ENCODE measurements at places on chromosomes 3 and 15.

- H3K36me3 ChIP-seq = peaks cover 68% of the 10 kb centered on the region
- no peak overlapping the region for H3K4me3 ChIP-seq
- H3K27me3 ChIP-seq = no peaks in the 10 kb centered on the region
- H3K27ac ChIP-seq = no peak overlapping the region
- H3K4me1 ChIP-seq = no peaks in the 10 kb centered on the region
These were observed 22.3 kb downstream of the MLH1 start for GRCh38 chr3:37015642-37016041.

DNA sequence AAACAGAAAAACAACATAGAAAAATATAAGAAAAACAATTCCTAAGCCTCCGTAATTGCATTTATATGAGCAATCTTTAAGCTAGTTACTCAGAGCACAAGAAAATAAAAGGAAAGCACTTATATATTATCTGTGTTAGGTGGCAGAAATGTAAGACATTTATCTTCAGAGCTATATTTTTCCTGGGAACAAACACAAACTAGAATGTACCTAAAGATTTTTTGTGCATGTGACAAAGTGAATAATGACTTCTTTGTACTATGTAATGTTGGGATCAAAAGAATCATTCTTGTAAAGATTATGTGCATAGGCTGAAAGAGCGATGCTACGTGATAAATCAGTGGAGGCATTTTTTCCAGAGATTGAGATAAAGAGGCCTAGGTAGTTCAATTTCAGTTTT is 111.3 kb upstream of the GMNC start:
- no peaks in the 10 kb centered on the region for H3K27me3 ChIP-seq
- no peak for DNase-seq
- H3K27ac ChIP-seq = no peak overlapping the region
- no peaks in the 10 kb centered on the region for H3K36me3 ChIP-seq

DNA sequence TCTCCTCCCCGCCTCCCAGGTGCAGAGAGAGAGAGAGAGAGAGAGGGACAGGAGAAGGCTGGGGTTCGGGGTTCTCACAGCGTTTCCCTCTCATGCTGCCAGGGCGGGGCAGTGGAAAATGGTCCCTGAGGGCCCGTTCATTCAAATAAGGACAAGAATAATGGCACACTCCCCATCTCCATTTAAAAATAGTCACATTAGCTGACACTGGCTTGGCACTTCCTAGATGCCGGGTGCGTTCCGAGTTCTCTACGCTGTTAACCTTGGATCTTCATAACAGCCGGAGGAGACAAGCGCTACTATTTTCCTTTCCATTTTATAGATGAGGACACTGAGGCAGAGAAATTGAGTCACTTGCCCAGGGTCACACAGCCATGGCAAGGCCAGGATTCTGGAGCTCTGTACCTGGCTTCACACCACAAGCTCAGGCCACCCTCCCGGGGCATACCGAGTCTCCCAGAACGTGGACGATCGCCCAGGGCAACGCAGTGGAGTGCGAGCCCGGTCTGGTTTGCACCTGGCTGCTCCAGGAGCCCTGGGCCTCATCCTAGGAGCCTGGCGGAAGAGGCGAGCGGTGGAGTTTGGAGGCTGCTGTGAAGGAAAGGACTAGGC is 608 bp upstream of the SLC6A6 start:
- peaks cover 43% of the 10 kb centered on the region for H3K4me1 ChIP-seq
- DNase-seq = no peak
- H3K36me3 ChIP-seq = peaks cover 24% of the 10 kb centered on the region
- H3K4me3 ChIP-seq = peak overlapping the region; percentile 93
- no peaks in the 10 kb centered on the region for H3K27me3 ChIP-seq

GRCh38 chr15:71295603-71296314 is 180.5 kb downstream of the THSD4 start:
- peaks cover 13% of the 10 kb centered on the region for H3K27me3 ChIP-seq
- H3K27ac ChIP-seq = no peak overlapping the region
- H3K4me1 ChIP-seq = no peaks in the 10 kb centered on the region
- DNase-seq = no peak
- H3K36me3 ChIP-seq = no peaks in the 10 kb centered on the region
- H3K4me3 ChIP-seq = no peak overlapping the region

GRCh38 chr15:88710027-88710715 is 71.4 kb downstream of the ISG20 start:
- H3K4me3 ChIP-seq = no peak overlapping the region
- H3K27ac ChIP-seq = no peak overlapping the region
- peaks cover 12% of the 10 kb centered on the region for H3K4me1 ChIP-seq
- peaks cover 35% of the 10 kb centered on the region for H3K27me3 ChIP-seq
- DNase-seq = no peak

GRCh38 chr15:58114812-58115211 is 23.4 kb upstream of the AQP9 start:
- H3K4me3 ChIP-seq = no peak overlapping the region
- peaks cover 12% of the 10 kb centered on the region for H3K27me3 ChIP-seq
- no peak overlapping the region for H3K27ac ChIP-seq
- no peak for DNase-seq
- H3K36me3 ChIP-seq = no peaks in the 10 kb centered on the region

- DNase-seq = no peak
- no peak overlapping the region for H3K4me3 ChIP-seq
- H3K36me3 ChIP-seq = peaks cover 20% of the 10 kb centered on the region
These were observed 64.4 kb downstream of the PHC3 start for GRCh38 chr3:170117134-170117533.

DNA sequence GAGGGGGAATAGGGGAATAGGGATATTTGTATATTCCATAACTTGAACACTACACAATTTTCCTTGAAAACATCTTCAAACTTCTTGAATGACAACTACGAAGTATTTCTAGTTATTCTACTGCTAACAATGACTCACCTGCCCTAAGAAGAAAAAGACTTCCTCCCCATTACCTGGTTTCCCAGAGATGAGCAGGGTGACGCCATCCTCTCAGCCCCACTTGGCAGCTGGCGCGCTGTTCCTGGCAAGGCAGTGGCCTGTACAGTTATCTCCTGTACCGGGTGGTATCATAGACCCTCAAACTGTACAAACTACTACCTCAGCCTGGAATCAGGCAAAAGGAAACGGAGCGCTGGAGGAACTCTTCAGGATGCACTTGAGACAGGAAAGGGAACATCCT is 10.4 kb downstream of the WDR82 start:
- H3K4me1 ChIP-seq = peaks cover 68% of the 10 kb centered on the region
- H3K27me3 ChIP-seq = no peaks in the 10 kb centered on the region
- peaks cover 58% of the 10 kb centered on the region for H3K36me3 ChIP-seq
- DNase-seq = no peak

DNA sequence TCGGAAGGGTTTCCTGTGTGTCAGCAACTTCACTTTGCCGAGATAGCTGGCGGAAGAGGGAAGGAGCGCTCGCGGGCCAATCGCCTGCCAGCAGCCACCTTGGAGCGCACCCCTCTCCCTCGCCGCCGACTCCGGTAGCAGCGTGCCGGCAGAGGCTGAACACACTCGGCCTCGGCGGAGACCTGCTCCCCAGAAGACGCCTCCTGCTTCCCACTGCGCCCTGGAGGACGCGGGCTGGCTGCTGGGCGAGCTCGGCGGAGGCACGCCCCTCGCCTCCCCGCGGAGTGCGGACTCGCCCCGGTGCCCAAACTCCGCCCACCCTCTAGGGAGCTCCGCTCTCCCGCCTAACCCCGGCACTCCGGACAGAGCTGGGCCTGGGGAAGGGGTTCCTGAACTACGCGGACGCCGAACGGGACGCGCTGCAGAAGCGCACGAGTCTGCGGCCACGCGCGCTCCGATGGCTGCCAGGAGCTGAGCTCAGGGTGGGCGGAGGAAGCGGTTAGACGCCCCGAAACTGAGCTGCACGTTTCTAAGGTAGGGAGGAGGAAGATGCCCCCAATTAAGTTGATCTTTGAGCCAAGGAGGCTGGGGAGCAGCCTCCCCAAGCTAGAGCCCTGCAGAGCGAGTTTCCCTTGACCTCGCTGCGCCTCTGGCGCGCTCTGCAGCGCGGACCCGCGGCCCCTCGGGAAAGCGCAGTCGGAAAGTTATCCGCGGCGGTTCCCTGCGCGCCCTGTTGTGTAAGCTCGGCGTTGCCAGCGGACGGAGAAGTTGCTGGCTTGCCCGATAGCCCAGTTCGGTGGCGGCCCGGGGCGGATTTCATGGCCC is at the start of gene P2RY1:
P2RY1 (plus strand) TSS at position 356 of the 825 bp plus-strand sequence. CDS start 652 bp downstream, outside the sequence.
- H3K4me3 ChIP-seq = peak within 1 kb of the TSS; percentile 97
- H3K36me3 ChIP-seq = peaks cover 7% of the 10 kb centered on the region
- peak within 1 kb of the TSS; percentile 90 for H3K27ac ChIP-seq

DNA sequence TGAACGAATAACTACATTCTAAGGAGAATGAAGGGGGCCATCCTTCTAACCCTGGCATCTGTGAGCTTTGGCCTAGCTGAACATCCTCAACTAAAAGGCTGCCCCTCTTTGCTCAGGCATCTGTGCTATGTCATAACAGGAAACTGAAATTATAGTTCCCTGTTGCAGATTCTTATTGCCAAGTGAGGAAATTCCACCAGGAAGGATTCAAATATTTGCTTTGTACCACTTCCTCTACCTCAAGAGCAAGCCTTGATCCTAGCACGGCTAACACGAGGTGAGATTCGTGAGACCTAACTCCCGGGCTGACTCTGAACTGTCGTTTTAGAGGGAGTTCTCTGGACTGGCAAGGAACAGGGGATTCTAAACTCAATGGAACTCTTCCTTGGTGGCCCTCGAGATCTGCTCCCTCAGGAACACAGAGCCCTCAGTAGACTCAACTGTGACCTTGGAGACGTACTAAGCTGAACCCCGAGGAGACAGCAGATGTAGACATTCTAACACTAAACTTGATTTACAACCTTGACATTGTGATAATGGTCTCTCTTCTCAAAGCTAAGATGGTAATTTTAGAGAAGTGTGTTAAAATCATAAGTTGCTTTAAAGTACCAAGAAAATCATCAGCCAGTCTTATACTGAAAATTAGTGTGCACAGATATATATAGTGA is 4.2 kb downstream of the SPG21 start:
- H3K36me3 ChIP-seq = peaks cover 19% of the 10 kb centered on the region
- DNase-seq = no peak
- H3K27me3 ChIP-seq = no peaks in the 10 kb centered on the region

DNA sequence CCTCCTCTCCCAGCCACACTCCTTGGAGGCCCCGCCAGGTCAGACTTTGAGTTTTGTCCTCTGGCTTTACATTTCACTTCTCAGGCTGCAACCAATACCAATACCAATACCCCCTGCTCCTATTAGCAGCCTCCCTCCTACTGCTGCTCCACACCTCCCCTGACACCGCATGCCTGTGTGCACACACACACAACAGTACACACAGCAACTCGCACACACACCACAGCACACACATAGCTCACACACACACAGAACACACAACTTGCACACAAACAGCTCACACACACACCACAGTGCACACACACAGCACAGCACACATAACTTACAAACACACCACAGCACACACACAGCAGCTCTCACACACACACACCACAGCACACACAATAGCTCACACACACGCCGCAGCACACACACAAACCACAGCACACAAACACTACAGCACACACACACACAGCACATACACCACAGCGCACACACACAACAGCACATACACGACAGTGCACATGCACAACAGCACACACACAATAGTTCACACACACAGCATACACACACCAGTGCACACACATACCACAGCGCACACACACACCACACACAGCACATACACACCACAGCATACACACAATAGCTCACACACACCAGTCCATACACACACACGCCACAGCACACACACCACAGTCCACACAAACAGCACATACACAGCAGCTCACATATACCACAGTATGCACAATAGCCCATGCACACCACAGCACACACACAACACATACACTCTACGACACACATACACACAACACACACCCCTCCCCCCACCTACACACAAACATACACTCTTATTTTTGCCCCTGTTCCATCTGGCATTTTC is 204.7 kb downstream of the UACA start:
- H3K27ac ChIP-seq = no peak overlapping the region
- H3K4me1 ChIP-seq = no peaks in the 10 kb centered on the region
- peaks cover 14% of the 10 kb centered on the region for H3K27me3 ChIP-seq
- DNase-seq = no peak

GRCh38 chr3:81308306-81308705 is 453.1 kb downstream of the GBE1 start:
- no peaks in the 10 kb centered on the region for H3K27me3 ChIP-seq
- no peaks in the 10 kb centered on the region for H3K36me3 ChIP-seq
- no peaks in the 10 kb centered on the region for H3K4me1 ChIP-seq

DNA sequence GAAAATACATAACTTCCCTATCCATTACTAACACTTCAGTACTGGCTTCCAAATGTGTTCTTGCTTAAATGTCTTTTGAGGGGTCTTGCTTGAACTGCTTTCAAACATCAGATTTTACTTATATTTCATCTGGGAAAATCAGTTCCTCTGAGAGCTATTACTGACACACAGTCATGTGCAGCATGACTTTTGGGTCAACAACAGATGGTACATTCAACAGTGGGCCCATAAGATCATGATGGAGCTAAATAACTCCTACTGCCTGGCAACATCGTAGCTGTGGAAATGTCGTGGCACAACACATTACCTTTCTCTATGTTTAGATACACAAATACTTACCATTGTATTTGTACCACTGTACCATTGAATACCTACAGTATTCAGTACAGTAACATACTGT is 43.8 kb downstream of the WWTR1 start:
- no peak overlapping the region for H3K4me3 ChIP-seq
- H3K27ac ChIP-seq = no peak overlapping the region
- no peak for DNase-seq
- H3K27me3 ChIP-seq = peaks cover 16% of the 10 kb centered on the region
- no peaks in the 10 kb centered on the region for H3K36me3 ChIP-seq

DNA sequence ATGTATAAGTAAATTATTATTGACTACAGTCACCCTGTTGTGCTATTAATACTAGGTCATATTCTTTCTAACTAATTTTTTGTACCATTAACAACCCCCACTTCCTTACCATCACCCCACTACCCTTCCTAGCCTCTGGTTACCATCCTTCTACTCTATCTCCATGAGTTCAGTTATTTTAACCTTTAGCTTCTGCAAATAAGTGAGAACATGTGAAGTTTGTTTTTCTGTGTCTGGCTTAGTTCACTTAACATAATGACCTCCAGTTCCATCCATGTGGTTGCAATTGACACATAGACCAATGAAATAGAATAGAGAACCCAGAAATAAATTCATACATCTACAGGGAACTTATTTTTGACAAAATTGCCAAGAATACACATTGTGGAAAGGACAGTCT is 55.4 kb upstream of the CHRNB4 start:
- peaks cover 1% of the 10 kb centered on the region for H3K36me3 ChIP-seq
- H3K27me3 ChIP-seq = no peaks in the 10 kb centered on the region
- H3K27ac ChIP-seq = no peak overlapping the region
- DNase-seq = no peak
